ENCODE measurements at places on chromosomes 7 and 10. TPM values are rescaled to one million over a fixed set of nuclear protein-coding genes. Genes with fewer than 3 reads are reported as not detected.

DNA sequence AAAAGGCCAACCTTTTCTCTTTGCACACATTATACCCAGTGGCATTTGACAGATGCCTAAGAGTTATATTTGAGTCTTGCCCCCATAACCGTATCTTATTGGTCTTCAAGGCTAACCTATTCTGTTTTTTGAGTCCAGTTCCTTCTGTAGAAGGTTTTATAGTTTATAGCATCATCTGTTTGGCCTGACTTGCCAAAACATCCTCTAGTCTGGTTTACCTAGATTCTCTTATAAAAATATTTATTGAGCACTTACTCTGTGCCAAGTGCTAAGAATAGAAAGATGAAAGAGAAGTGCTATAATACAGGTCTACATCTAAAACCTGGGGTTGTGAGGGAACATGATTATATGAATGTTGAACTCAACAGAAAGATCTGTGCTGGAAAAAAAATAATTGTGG, 55.9 kb upstream of the PIP4K2A start:
- peaks cover 3% of the 10 kb centered on the region for H3K4me1 ChIP-seq
- no peak overlapping the region for H3K27ac ChIP-seq
- no peak for DNase-seq

DNA sequence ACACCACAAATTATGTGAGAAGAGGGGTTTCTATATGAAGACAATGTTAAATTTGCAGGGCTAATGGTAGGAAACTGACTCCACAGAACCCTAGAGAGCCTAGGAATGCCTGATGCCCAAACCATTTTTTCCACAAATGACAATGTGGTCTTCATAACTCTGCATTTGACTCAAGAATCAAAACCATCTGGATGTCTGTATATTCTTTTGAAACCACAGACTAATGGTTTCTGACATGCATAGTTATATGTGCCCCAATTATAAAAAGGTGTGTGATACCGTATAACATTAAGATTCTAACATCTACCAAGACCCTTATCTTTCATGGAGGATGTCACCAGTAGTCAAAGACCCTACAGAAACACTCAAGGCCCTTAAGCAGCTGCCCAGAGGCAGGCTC, 20.3 kb downstream of the SEC61G start:
- H3K27me3 ChIP-seq, result no peaks in the 10 kb centered on the region
- H3K4me1 ChIP-seq, result no peaks in the 10 kb centered on the region
- peaks cover 4% of the 10 kb centered on the region for H3K36me3 ChIP-seq
- DNase-seq, result no peak
- no peak overlapping the region for H3K4me3 ChIP-seq

The INA gene
- 10.4 TPM for total RNA-seq

- DNase-seq, result no peak
- no peaks in the 10 kb centered on the region for H3K36me3 ChIP-seq
- peaks cover 60% of the 10 kb centered on the region for H3K27me3 ChIP-seq
- no peaks in the 10 kb centered on the region for H3K4me1 ChIP-seq
- H3K4me3 ChIP-seq, result no peak overlapping the region
Observed at GRCh38 chr10:49389361-49389933, 6.4 kb downstream of the DRGX start.

The SLC29A3 gene
- total RNA-seq, result 2.4 TPM

- H3K36me3 ChIP-seq, result no peaks in the 10 kb centered on the region
- no peaks in the 10 kb centered on the region for H3K4me1 ChIP-seq
- no peak overlapping the region for H3K4me3 ChIP-seq
Observed at GRCh38 chr7:26880852-26881251, 16.5 kb upstream of the SKAP2 start.

- no peaks in the 10 kb centered on the region for H3K27me3 ChIP-seq
- H3K4me1 ChIP-seq, result peaks cover 3% of the 10 kb centered on the region
- H3K4me3 ChIP-seq, result no peak overlapping the region
Observed at GRCh38 chr10:76993213-76993612, 644.4 kb downstream of the KCNMA1 start.

DNA sequence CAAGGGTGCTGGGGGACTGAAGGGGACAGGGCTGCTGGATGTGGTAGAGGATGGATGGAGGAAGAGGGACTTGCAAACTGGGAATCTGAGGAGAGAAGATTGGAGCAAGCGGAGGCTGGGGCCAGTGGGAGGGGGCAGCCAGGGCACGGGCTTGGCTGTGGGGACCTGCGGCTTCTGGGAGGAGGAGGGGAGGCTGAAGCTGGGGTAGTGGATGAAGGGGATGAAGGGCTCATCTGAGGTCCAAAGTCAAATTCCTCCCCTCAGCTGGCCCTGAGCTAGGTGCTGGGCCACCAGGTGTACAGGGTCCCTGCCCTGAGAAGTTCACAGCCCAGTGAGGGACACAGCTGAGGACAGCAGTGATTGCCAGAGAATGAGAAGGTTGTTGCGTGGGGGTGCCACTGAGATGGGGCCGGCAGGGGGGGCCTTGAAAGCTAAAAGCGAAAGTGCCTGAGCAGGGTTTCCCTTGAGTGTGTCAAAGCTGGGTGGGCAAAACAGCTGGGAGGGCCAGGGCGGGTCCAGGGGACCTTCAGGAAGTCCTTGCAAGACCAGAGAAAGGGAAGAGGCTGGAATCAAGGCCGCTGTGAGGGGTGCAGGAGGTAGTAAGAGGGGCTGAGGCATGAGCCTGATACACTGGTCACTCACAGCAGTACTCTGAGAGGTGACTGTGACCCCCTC, 75.2 kb downstream of the MYL10 start:
- peak; percentile 53 for DNase-seq
- no peak overlapping the region for H3K27ac ChIP-seq
- no peak overlapping the region for H3K4me3 ChIP-seq

GRCh38 chr10:58023341-58024073, 244.2 kb downstream of the IPMK start:
- no peak for DNase-seq
- peaks cover 49% of the 10 kb centered on the region for H3K4me1 ChIP-seq
- H3K27me3 ChIP-seq, result no peaks in the 10 kb centered on the region
- H3K27ac ChIP-seq, result peak overlapping the region; percentile 92
- H3K4me3 ChIP-seq, result peak overlapping the region; percentile 20

GRCh38 chr10:27157150-27157549, 2.0 kb downstream of the MASTL start:
- no peaks in the 10 kb centered on the region for H3K27me3 ChIP-seq
- H3K36me3 ChIP-seq, result peaks cover 2% of the 10 kb centered on the region
- H3K4me3 ChIP-seq, result peak overlapping the region; percentile 92
- DNase-seq, result no peak
- H3K4me1 ChIP-seq, result peaks cover 29% of the 10 kb centered on the region

DNA sequence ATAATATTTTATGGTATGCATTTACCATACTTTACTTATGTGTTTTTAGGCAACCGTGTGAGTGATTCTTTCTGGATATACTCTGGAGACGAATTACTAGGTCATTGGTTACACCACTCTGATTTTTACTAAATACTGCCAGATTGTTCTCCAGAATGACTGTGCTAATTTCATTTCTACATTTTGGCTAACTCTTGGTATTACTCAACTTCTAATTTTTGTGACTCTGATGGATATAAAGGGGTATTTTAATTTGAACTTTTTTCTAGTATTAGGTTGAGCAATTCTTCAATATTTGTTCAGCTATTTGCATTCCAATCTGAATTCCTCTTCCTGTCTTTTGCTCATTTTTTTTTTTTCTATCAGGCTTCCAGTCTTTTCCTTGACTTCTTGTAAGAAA, 223.6 kb downstream of the MDFIC start:
- H3K27ac ChIP-seq, result no peak overlapping the region
- H3K4me1 ChIP-seq, result peaks cover 8% of the 10 kb centered on the region
- no peak overlapping the region for H3K4me3 ChIP-seq
- no peak for DNase-seq
- no peaks in the 10 kb centered on the region for H3K36me3 ChIP-seq
- H3K27me3 ChIP-seq, result no peaks in the 10 kb centered on the region

- H3K27ac ChIP-seq, result no peak overlapping the region
- peaks cover 34% of the 10 kb centered on the region for H3K36me3 ChIP-seq
- H3K27me3 ChIP-seq, result no peaks in the 10 kb centered on the region
Observed at GRCh38 chr10:73838008-73838567, 26.7 kb upstream of the NDST2 start.

GRCh38 chr10:24007359-24007758, 201.6 kb upstream of the KIAA1217 start:
- peaks cover 2% of the 10 kb centered on the region for H3K27me3 ChIP-seq
- no peak overlapping the region for H3K27ac ChIP-seq
- no peak overlapping the region for H3K4me3 ChIP-seq
- no peaks in the 10 kb centered on the region for H3K36me3 ChIP-seq
- DNase-seq, result no peak
- peaks cover 3% of the 10 kb centered on the region for H3K4me1 ChIP-seq

DNA sequence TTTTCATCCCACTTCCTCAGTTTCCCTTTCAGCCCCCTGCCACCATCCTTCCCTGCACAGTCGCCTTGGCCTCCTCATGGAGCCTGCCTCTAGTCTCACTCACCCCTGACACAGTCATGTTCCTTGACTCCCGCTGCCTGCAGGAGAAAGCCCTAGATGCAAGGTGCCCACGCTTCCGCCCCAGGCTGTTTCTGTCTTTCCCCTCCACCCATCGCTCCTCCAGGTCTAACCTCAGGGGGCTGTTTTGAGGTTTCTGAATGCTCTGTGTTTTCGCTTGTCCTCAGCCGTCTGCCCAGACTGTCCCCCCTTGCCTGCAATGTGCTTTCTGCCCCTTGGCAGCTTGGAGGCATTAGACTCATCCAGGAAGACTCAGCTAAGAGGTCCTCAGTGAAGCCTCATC, 89.9 kb downstream of the EMX2 start:
- H3K27me3 ChIP-seq, result peaks cover 7% of the 10 kb centered on the region
- no peak overlapping the region for H3K27ac ChIP-seq
- no peak overlapping the region for H3K4me3 ChIP-seq

The FAM3C gene
- total RNA-seq, result 38.6 TPM

The ANXA8 gene
- total RNA-seq, result 0.77 TPM

DNA sequence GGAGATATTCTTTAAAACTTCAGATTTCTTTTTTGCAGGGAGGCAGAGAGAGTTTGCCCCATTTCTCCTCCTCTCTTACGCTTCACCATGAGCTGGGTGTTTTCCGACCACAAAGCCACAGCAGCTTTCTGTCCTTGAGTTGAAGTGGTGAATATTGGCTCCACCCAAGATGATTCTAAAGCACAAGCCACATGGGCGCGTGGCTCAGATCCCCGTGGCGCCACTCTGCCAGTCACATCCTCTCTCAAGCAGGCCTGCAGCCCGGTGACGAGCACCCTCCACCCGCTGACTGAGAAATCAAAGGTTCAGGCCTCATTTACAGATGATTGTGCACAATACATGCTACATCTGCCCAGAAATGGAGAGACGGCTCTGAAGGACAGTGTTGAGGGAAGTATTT, 27.6 kb upstream of the RNF32 start:
- H3K36me3 ChIP-seq, result no peaks in the 10 kb centered on the region
- peaks cover 11% of the 10 kb centered on the region for H3K27me3 ChIP-seq
- no peak for DNase-seq
- H3K4me3 ChIP-seq, result no peak overlapping the region
- H3K4me1 ChIP-seq, result peaks cover 9% of the 10 kb centered on the region
- H3K27ac ChIP-seq, result no peak overlapping the region

DNA sequence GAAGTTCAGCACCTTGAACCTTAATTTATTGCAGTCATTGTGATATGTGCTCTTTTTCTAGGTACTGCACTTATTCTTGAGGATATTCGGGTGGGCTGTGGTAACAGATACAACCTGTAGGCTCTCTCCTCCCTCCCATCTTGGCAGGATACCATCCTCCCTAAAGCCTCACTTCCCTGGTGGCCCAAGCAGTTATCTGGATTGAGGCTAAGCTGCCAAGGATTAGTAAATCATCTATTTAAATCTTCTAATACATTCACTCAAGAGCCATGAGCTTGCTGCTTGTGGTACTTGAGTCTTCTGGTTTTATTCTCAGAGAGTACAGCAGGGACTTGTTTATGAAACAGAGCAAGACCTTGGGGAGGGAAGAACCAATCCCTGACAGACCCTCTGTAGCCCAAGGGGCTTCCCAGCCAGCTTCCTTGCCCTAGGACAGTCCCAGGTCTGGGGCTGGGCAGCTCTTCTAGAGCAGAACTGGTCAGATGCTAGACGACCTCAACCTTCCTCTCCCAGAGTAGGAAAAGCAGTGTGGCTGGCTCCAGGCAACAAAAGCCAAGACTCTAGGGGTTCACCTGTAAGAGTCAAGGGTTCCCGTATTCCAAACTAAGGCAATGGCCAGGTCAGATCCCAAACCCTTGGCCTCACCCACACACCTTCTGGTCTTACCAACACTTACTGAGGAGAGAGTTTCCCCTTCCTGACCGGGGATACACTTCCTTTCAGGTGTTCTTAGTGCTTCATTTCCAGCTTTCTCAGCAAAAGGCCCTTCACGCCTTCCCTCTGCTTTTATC, 21.3 kb downstream of the WNT8B start:
- peaks cover 33% of the 10 kb centered on the region for H3K27me3 ChIP-seq
- DNase-seq, result no peak
- H3K27ac ChIP-seq, result no peak overlapping the region
- H3K36me3 ChIP-seq, result peaks cover 20% of the 10 kb centered on the region
- H3K4me1 ChIP-seq, result peaks cover 19% of the 10 kb centered on the region
- no peak overlapping the region for H3K4me3 ChIP-seq

GRCh38 chr10:35382096-35382495, 45.8 kb downstream of the CCNY start:
- H3K27me3 ChIP-seq, result no peaks in the 10 kb centered on the region
- peaks cover 54% of the 10 kb centered on the region for H3K4me1 ChIP-seq
- H3K36me3 ChIP-seq, result no peaks in the 10 kb centered on the region
- DNase-seq, result no peak

- DNase-seq, result no peak
- H3K27me3 ChIP-seq, result peaks cover 42% of the 10 kb centered on the region
- H3K27ac ChIP-seq, result no peak overlapping the region
- H3K36me3 ChIP-seq, result peaks cover 2% of the 10 kb centered on the region
Observed at GRCh38 chr7:117251687-117252086, 71.2 kb downstream of the WNT2 start.

- no peaks in the 10 kb centered on the region for H3K27me3 ChIP-seq
- H3K4me3 ChIP-seq, result no peak overlapping the region
- H3K36me3 ChIP-seq, result no peaks in the 10 kb centered on the region
- H3K4me1 ChIP-seq, result peaks cover 17% of the 10 kb centered on the region
- no peak for DNase-seq
Observed at GRCh38 chr7:135213831-135214230, 2.5 kb upstream of the WDR91 start.

The STEAP2 gene
- not detected for total RNA-seq

DNA sequence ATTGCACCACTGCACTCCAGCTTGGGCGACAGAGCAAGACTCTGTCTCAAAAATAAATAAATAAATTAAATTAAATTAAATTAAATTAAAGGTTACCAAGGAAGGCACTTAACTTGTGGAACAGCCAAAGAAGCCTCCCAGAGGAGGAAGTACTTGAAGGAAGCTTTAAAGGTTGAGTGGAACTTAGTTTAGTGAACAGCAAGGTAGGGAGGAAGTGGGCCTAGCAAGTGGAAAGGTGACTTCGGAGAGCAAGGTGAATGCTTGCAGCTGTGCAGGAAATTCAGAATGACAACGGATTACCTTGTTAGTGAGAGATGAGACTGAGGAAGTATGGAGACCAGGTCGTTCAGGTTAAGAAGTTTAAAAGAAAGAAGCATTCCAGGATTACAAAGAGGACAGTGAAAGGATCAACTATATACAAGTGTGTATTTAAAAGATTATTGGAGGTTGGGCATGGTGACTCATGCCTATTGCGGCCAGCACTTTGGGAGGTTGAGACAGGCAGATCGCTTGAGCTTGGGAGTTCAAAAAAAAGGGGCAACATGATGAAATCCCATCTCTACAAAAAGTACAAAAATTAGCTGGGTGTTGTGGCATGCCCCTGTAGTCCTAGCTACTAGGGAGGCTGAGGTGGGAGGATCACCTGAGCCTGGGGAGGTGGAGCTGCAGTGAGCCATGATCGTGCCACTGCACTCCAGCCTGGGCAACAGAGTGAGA, 12.8 kb upstream of the RPEL1 start:
- no peak for DNase-seq
- H3K4me1 ChIP-seq, result peaks cover 47% of the 10 kb centered on the region
- H3K4me3 ChIP-seq, result no peak overlapping the region
- H3K36me3 ChIP-seq, result no peaks in the 10 kb centered on the region

Data from chondrocyte (in vitro differentiated cells).